ENCODE measurements at places on chromosomes 11 and 22. TPM values are rescaled to one million over a fixed set of nuclear protein-coding genes. Genes with fewer than 3 reads are reported as not detected.

The UBQLNL gene
- total RNA-seq: not detected

The GP1BB gene
- total RNA-seq: 1.6 TPM

The CEP126 gene
- total RNA-seq: 3.7 TPM

The ST13 gene
- total RNA-seq: 156 TPM

The HSPB2 gene
- total RNA-seq: not detected

The SLCO2B1 gene
- 4.2 TPM for total RNA-seq

The OR8K3 gene
- not detected for total RNA-seq

The OR52E8 gene
- total RNA-seq: not detected

The PVALB gene
- total RNA-seq: not detected

The POTEH gene
- not detected for total RNA-seq

The PLA2G3 gene
- total RNA-seq: not detected

The VPREB1 gene
- total RNA-seq: not detected

The MAML2 gene
- 2.4 TPM for total RNA-seq

The CD3E gene
- total RNA-seq: not detected

The MRGPRX4 gene
- not detected for total RNA-seq
